LoVo (cell line): ENCODE measurements at places on chromosomes 12 and 14.

DNA sequence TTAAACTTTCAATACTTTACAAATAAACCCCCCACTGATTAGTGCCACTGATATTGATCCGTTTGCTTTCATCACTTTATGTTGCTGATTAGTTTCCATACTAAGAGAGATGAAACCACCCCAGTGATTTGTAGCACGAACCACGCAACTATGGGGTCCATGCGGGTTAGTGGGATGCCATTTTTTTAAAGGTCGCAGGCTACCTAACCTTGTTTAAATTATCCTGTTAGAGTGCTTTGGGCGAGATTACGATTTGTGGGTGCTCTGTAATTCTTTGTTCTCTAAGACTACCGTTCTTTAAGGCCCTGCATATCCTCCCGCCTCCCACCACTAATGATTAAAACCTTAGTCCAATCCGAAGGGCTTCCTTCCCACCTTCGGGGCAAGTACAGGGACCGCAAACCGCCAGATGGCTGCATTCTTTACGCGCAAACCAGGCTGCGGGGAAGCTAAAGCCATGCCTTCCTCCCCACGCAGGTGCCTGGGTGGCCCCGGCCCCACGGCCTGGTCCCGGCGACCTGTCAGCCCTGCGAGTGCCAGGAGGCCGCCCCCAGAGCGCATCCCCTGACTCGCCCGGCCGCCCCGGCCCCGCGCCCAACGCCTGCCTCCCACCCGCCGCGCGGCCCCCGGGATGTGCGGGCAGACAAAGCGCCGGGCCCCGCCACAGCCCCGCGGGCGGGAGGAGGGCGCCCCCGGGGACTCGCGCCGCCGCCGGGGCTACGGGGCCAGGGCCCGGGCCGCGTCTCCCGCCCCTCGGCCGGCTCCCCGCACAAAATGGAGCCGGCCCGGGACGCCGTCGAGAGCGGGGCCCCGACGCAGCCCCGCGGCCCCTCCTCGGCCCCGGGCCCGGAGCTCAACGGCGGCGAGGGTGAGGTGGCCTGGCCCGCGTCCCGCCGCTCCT is 759 bp downstream of the NFYB start:
- DNase-seq = peak; percentile 56

DNA sequence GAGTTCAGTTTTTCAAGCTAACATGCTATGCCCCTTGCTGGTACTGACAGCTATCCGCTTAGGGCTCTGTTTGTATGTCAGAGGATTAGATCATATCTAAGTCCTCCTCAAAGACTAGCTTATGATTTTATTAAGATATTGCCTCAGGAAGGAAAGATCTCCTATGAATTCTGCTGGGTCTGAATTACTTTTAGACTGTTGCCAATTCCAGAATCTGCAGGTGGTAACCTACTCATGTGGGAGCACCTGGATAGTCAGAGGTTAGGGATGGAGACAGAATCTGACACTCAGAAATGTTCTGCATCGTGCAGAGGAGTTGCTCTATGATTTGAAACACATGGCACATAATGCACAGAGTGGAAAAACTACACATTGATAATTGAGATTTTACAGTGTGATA is 843.4 kb downstream of the SLC6A15 start:
- DNase-seq = no peak

GRCh38 chr12:79183003-79183402 is 318.4 kb downstream of the SYT1 start:
- no peak for DNase-seq

- no peak for DNase-seq
Measured at GRCh38 chr12:3757261-3757660, 4.4 kb upstream of the CRACR2A start.

- DNase-seq = no peak
Measured at GRCh38 chr14:103629503-103630121, 601 bp downstream of the KLC1 start.

DNA sequence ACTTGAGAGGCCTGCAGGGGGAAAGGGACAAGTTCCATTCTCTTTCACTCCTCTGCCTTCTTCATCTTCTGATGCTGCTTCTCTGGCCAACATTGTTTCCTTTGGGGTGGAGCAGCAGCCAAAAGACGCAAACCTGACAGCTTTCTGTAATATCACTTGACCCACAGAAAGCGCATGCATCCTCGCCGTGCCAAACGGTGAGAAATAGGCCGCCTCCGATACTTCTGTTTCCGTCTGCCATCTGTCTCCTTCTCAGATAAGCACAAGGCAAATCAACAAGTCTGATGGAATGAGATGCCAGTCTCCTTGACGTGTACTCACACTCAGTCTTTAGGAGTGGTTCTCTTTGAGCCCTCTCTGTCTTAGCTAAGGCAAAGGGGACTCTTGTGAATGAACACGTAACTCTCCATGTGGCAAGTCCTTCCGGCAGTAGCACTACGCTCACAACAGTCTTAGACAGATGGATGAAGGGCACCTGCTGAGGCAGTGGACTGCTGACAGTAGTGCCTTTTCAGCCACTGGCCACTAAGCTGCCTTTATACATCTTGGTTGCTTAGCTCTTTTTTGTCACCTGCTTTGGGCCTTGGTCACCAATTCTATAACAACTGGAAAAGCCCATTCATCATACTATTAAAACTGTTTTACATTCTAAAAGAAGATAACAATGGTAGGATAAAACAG is 214.1 kb downstream of the FBXL14 start:
- DNase-seq = no peak
